ENCODE measurements at places on chromosomes 6 and 20.

- DNase-seq, result no peak
Observed at GRCh38 chr6:5632348-5632935, 371.1 kb downstream of the FARS2 start.

- DNase-seq, result no peak
Observed at GRCh38 chr6:151482290-151482689, 11.5 kb upstream of the CCDC170 start.

DNA sequence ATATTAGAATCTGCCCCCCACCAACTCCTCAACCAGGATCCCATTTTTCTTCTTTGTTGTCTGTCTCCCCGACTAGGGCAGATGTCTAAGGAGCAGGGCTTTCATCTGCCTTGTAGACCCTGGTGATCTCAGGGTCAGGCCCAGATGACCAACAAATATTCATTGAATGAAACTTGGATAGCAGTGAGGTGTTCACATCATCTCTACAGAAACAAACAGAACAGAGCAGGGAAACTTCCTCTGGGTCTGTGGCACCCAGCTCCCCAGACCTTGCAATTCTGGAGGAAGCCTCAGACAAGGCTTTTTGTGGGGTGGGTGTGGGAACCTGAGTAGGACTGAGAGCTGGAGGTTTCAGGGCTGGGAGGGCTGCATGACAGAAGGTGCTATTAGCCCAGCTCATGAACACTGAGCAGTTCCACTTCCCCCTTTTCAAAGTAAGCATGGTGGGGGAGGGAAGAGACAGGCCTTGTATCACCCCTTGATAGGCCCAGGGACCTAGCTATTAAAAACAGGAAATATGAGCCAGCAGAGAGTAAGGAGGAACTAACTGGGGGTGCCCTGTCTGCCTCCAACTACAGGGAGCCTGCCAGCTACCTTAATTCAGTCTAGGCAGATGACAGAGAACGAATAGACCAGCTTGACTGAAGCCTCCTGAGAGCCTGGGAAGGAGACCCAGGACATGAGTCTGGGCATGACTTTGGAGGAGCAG is 37.3 kb upstream of the TOP1 start:
- DNase-seq, result peak; percentile 91

GRCh38 chr6:98037571-98037970 is 754.6 kb upstream of the MMS22L start:
- no peak for DNase-seq

DNA sequence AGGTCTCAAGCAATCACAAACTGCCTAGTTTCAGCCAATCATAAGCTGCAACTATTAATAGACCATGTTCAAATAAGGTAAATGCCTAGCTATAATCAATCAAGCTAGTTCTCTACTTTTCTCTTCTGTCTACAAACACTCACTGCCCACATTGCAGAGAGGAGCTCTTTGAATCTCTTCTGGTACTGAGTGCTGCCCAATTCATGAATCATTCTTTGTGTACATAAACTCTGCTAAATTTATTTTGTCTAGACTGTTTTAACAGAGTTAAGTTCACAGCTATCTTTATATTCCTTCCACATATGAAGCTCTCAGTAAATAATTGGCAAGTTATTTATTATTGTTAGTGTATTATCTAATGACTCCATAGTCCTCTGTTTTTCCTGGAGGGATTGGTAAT is 411.0 kb downstream of the EPHA7 start:
- no peak for DNase-seq

DNA sequence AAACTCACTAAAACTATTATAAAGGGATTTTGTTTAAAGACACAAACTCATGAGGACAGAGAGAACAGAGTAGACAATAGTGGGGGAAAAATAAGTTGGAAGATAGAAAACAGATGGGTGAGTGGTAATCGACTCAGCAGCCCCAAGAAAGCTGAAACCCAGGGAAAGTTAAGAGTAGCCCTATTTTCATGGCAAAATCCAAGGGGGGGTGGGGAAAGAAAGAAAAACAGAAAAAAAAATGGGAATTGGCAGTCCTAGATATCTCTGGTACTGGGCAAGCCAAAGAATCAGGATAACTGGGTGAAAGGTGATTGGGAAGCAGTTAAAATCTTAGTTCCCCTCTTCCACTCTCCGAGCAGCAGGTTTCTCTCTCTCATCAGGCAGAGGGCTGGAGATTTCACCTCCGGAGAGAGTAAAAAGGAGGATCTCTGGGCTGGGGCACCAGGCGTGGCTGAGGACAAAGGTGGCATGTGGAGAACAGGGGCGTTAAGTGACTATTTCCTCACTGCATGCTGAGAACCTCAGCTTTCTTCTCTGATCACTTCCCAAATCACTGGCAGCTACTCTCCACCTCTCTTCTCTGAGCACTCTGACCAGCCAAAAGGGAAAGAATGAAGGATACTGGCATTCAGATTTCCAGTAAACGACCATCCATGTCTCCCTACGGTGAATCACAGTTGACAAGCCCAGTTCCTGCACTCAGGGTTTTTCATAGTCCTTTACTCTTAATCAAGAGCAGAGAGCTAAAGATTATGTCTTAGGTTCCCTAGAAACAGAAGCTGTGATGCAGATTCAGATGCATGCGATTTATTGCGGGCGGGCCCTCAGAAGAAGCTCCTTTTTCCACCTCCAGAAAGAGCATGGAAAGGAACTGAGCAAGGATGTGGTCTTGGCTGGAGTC is 7.3 kb upstream of the RNF24 start:
- no peak for DNase-seq

DNA sequence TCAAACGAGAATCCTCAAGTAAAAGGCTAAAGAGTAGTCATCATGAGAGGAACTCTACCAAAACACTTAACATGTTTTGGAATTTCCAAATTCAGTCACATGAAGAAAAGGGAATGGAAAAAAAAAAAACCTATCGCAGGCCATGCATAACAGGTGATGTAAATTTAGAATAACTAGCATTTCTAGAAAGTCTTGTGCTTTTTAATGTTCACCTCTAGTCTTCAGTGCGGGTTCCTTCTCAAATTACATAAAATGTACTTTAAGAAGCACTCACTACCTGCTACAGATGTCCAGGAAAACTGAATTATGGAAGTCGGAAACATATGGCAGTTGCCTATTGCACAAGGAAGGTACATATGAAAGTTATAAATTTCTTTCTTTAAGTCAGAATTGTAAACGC is 6.1 kb upstream of the TBX18 start:
- no peak for DNase-seq

GRCh38 chr6:81938991-81939732 is 186.7 kb upstream of the TENT5A start:
- DNase-seq, result no peak

DNA sequence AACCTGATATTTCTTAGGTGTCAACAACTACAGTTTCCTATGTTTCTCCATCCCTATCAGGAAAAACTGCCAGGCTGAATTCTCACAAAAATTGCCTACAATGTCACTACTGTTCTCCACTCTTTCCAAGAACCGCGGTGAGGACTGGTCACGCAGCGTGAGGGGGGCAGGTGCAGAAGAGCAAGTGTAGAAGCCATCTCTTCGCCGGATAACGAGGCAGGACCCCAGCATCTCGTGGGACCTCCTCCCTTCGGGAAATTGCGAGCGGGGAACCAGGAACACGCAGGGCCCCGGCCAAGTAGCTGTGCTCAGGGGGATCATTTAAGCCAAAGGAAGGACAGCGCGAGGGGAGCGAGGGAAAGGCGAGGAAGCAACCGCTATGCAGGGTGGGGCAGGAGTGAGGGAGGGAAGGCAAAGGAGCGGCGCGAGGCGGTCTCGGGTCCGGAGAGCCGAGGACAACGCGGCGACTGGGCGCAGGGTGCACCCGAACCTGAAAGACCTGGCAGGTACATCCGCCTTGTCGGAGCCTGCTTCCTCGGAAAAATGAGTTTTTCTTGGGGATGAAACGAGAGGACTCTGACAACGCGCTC is 559 bp downstream of the APMAP start:
- no peak for DNase-seq

DNA sequence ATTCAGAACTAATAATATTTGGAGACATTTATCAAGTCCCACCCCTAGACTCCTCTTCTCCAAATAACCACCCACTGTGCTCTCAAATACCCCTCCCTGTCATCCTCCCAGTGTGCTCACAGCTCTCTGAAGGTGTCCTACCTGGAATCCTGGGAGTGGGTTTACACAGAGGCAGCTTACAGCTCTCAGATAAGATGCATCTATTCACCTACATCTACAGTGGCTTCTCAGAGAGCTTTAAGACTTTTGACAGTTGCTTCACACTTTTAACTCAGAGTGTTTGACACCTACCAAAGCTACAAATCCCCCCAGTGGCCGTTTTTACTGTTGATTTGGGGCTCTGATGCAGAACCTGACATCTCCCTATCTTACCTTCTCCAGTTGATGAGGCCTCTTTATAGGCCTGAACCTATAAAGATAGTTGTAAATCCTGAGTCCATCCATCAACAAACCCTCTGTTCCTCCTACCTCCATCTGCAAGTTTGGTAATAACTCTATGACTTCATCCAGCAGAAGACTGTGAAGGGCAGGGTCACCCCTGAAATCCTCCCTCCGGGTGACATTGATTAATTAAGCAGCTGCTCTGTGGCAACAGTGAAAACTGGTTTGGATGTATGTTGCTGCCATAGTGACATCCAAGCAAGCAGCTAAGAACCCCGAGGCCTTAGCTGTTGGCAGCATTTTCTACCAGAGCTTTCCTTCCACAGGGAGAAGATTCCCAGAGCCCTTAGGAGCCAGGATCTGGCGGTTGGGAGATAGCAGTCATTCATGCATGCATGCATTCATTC is 226.1 kb upstream of the RREB1 start:
- no peak for DNase-seq

DNA sequence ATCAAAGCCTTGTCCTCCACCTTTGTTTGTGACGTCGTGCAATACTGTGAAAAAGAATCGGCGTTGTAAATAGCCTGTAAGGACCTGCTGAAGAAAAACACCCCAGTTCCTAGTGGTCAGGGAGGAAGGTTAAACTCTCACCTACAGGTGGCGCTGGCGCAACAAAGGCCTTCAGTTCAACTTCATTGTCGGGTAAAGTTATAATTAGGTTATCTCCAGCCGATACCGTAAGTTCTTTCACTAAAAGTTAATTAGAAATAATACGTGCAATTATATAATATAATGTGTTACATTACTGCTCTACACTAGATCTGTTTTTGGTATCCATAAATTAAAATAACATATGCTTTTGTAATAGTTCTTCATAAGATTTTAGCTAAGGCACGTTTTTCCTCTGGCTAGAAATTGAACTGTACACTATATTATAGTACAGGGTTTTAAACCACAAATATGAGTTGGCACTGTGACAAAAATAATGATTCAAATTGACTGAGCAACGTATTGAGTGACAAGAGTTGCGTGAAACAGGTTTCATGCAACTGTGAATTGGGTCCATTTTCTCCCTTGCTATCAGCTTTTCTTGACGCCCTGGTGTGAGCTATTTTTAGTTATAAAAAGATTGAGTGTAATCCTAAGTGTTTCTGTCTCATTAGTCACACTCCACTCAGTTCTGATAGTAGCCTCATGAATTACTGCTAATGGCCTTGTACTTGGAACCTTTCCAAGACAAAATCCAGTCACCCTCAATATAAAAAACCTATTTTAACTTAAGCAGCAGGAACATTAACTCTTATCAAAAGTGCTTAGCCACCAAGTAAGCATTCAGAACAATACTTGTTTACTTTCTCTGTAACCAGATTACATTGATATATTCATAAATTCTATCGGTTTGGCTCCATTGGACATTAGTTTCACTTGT is 62.3 kb downstream of the KIAA0319 start:
- peak; percentile 52 for DNase-seq

- DNase-seq, result no peak
Observed at GRCh38 chr6:162712694-162713093, 14.9 kb downstream of the PRKN start.

GRCh38 chr6:165843121-165843520 is 180.1 kb upstream of the PDE10A start:
- DNase-seq, result no peak

All from germinal center (tissue), 1 donor.